ENCODE measurements at places on chromosomes 4 and X.
A peak's percentile ranks its signal among the peaks of the same experiment; 100 is the strongest.

DNA sequence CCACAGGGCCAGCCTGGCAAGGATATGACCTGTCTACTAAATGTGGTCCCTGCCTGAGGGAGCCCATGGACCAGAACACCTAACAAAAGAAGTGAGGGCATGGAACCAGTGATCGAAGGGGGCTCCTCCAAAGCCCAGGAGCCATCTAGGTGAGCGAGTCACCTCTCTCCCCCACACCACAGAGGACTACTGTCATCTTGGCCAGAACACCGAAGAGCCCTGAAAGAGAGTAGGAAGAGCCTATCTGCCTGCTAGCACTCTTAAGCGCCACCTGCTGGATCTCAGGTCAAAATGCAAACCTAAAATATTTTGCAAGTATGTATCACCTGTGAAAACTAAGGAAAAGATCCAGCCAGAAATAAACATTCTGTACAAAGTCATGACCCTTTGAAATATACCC is 137.9 kb upstream of the ZXDB start:
- peak; percentile 31 for DNase-seq

DNA sequence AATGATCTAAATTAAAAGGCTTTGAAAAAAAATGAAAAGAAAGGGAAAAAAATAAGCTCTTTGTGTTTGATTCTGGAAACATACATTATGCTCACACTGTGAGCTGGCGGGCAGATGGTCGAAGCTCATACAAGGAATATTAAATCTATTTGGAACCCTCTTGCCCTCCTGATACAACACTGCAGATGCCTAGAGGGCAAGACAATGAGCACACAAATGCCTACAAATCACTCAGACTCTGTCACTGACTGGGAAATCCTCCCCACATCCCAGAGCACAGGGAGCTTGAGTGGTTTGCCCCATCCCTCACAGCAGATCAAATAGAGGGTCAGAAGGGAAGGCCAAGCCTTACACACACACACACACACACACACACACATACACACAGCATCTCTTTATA is 320.4 kb downstream of the HNRNPD start:
- no peak for DNase-seq

DNA sequence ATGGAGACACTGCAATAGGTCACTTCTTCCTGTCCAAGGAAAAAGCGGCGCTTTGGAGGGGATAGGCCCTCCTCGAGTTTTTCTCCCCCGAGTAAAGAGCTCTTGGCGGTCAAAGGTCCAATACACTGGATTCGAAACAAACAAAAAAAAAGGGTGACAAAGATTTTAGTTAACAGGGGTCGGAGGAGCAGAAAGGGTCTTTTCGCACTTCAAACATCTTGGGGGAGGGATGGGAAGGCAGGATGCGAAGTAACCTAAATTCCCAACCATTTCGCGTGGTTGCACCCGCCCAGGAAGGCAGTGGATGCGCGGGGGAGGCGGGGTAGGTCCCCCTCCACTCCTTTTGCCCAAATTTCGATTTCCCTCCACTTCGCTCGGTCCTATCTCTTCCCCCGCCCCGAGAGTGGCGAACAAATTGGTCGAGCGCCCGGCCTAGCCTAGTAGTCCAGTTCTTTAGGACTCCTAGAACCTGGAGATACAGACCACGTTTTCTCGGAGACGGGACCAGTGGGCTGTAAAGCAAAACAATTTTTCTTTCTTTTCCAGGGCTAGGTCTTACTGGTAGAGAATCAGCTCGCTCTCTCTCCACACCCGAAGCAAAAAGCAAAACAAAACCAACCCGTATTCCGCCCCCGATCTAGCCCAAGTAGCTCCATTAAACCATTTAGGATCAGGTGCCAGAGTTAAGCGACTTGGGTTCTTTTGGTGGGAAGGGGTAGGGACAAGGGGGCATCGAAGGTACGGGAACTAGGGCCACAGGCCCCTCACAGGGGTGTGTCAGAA is 2.0 kb upstream of the STAG2 start:
- DNase-seq = peak; percentile 52

DNA sequence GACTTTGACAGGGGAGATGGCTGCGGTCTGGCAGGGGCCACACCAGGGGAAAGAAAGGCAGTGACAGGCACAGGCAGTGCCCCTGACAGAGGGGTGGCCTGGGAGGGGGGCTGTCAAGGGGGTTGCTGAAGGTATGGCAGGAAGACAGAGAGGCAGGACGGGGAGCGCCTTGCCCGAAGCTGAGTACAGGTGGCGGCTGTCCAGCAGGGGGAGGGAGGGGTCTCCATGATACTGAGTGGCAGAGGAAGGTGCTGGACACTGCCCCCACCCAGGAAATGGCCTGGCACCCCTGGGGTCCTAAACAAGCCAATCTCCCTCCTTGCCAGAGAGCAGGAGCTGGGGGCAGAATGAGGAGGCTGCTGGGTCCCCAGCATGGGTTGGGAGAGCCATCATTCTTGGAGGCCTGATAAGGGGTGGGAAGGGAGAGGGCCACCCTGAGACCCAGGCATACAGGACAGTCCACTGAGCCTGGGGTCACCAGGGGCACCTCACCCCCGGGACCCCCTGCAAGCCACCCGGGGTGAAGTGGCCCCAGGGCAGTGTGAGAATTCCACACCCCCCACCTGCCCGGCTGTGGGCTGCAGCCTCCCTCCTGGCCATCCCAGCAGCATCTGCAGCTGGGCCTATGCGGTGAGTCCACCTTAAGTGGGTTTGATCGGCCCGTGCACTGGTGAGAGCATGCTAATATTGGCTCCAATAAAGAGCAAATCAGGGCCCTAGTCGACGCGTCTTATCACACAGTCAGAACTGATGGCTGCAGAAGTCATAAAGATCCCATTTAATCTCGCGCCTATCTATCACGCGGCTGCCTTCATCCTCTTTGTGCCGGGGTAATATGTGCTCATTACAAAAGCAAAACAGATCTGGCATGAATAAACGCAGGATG is 108.5 kb downstream of the FAM53A start:
- no peak for DNase-seq

GRCh38 chr4:8510611-8511285 is 69.4 kb upstream of the GPR78 start:
- DNase-seq = no peak

DNA sequence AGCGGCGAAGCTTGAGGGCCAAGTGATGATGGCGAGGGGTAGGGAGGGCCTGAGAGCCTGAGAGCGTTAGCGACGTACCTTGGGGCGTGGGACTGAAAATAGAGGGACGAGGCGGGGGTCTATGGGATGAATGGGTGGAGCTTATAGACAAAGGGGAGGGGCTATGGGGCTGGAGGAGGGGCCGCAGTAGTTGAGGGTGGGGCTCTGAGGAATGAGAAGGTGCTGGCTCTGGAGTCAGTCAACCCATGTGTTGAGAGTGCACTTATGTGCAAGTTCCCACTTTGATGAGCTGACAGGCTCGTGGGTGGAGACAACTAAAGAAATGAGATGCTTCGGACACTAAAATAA is 488 bp downstream of the TBC1D25 start:
- DNase-seq = no peak

GRCh38 chrX:7351926-7352325 is 204.0 kb upstream of the PUDP start:
- no peak for DNase-seq

- no peak for DNase-seq
Observed at GRCh38 chr4:145723336-145723735, 43.4 kb downstream of the C4orf51 start.

GRCh38 chr4:43481526-43481925 is 589.0 kb downstream of the GRXCR1 start:
- DNase-seq = no peak

- no peak for DNase-seq
Observed at GRCh38 chrX:17369309-17369708, 5.7 kb upstream of the NHS start.

- peak; percentile 50 for DNase-seq
Observed at GRCh38 chr4:88320224-88320779, 35.9 kb upstream of the PPM1K start.

GRCh38 chr4:145161549-145161948 is 18.8 kb downstream of the OTUD4 start:
- no peak for DNase-seq

DNA sequence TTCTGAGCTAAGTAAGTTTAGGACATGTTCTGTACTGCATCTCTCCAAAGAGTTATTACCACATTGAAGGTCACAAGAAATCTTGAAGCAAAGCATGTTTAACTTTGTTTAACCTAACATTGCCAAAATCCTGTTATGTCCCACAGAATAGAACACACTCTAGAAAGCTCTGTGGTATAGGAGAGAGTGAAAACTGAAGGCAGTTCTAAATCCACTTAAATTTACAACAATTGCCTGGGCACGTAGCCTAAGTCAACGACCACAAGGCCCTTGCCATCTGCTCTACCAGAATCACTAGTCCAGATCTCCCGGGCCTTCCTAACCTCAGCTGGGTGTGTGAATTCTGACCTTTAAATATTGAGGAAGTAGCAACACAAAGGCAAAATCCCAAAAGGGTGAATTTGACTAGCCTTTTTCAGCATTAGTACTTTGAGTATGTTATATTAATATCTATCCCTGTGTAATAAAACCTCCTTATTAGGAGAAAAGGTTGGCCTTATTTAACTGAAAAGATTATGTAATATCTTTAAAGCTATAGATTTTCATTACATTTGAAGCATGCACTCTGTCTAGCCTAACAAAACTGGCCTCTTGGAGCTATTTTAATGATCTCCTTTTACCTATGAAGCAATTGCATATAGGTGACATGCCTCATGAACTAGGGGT is 4.5 kb upstream of the MAML3 start:
- peak; percentile 6 for DNase-seq

- DNase-seq = no peak
Observed at GRCh38 chr4:76947369-76947768, 2.2 kb upstream of the SEPTIN11 start.

DNA sequence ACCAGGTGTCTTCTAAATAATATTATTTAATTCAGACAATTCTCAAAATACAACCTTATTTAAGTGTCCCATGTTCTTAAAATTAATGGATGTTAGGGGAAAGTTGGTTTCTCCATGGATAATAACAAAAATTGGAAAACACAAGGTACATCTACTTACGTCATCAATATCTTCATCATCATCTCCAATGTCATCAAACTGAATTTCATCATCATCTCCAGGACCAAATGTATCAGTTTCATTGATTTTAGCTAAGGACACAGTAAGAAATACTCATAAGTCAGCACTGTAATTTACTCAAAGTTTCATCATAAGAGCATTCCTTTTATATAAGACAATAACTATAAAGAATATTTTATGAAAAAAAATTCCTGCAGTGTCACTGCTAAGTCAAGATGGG is 11.3 kb downstream of the EIF1AX start:
- DNase-seq = no peak

- DNase-seq = no peak
Observed at GRCh38 chr4:173152104-173152503, 16.5 kb upstream of the GALNT7 start.

DNA sequence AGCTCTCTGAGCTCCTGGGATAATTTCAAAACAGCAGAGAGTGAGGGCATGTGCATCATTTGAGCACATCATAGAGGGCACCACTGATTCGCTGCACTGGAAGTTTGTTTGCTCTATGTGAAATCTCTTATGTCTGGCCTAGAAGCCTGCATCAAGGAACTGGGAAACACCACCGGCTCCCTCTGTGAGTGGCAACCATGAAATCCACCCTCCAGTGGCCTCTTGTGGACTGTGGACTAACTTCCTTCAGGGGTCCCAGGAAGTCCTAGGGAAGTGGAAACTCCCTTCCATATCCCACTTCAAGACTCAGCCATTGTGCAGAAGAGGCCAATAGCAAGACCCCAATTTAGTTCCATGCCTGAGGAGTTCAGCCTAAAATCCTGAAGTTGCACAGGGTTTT is 48.0 kb upstream of the IGFBP7 start:
- DNase-seq = no peak

- DNase-seq = peak; percentile 40
Observed at GRCh38 chrX:133838761-133839676, 146.4 kb downstream of the GPC3 start.

- no peak for DNase-seq
Observed at GRCh38 chr4:38605753-38606586, 58.0 kb upstream of the KLF3 start.

DNA sequence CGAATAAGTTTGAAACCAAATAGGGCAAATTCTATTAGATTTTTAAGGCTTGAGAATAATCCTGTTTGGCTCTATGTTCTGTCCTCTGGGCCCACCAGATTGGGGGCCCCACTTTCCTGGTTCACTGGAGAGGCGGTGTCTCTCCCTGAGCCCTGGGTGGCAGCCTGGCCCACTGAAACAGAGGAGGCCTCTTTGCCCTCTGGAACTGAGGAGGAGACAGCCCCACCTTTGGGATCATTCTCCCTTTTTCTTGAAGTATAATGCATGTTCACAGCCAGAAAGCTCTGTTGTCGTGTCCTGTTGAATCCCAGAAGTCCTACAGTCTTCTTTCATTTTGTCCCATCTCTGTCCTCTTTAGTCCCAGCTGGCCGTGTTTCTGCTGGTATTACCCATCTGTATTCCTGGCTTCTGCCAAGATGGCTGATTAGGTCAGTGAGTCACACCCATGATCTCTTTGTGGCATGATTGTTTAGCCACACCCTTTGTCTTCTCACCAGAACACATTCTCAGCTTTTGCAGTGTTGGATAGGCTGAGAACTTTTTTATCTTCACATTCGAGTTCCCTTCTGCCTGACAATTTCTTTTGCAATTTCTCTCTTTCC is 8.1 kb upstream of the TBC1D25 start:
- no peak for DNase-seq

DNA sequence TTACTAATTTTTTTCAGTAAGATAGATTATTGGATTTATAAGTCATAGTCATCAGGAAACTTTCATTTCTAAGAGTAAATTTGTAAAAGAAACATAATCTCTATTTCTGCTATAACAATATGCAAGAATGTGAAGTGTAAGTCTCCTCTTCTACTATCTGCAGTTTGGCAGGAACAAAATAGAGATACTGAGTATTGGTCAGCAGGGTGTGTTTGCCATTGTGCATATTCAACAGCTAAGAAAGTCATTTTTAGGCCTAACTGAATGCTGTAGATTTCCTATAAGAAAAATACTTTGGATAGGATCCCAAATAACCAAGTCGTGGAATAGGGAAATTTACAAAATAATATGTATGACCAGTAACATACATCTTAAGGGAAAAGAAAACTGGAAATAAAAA is 253.3 kb upstream of the EPHA5 start:
- DNase-seq = no peak

DNA sequence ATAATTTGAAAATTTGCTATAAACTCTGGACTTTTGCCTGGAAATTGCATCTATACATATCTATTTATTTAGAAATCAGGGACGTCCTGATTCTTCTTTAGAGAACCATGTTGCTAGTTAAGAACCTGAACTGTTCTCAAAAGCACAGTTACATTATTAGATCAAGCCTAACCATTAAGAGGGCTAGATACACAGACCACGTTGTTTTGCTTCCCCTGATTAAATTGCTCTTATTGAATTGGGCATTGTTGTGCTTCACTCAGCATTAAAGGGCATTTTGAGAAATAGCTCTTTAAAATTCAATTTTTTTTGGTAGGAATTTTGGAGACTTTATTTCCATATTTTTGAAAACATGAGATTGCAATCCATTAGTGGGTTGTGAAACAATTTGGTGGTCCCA is 44.4 kb downstream of the FIP1L1 start:
- no peak for DNase-seq

GRCh38 chrX:134174859-134175258 is 62.1 kb upstream of the CCDC160 start:
- DNase-seq = no peak

GRCh38 chrX:41655101-41655500 is 33.7 kb upstream of the GPR34 start:
- no peak for DNase-seq

GRCh38 chr4:2791518-2792395 is 1.1 kb upstream of the SH3BP2 start:
- DNase-seq = no peak
